ENCODE measurements at places on chromosomes 3 and 15.

- DNase-seq, result peak; percentile 82
Measured at GRCh38 chr3:184338511-184338945, 1.1 kb downstream of the FAM131A start.

GRCh38 chr3:115628075-115628412, 4.7 kb downstream of the GAP43 start:
- no peak for DNase-seq

GRCh38 chr15:44532689-44533088, 4.3 kb upstream of the EIF3J start:
- DNase-seq, result no peak

DNA sequence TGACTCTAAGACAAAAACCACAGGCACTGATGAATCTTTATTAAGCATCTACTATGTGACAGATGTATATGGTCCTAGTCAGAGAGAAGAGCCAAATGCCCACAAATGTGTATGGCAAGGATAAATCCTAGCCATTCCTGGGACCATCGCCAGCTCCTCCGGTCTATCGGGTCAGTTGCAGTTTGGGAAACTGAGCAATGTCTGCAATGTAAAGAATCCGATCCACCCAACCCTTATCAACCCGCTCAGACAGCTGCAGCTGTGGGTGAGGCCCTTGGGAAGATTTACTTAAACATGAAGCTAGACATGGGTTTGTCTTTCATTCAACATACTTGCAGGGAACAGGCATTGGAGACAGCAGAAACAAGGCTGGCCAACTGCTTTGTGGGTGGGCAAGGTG, 40.5 kb upstream of the CDV3 start:
- no peak for DNase-seq

DNA sequence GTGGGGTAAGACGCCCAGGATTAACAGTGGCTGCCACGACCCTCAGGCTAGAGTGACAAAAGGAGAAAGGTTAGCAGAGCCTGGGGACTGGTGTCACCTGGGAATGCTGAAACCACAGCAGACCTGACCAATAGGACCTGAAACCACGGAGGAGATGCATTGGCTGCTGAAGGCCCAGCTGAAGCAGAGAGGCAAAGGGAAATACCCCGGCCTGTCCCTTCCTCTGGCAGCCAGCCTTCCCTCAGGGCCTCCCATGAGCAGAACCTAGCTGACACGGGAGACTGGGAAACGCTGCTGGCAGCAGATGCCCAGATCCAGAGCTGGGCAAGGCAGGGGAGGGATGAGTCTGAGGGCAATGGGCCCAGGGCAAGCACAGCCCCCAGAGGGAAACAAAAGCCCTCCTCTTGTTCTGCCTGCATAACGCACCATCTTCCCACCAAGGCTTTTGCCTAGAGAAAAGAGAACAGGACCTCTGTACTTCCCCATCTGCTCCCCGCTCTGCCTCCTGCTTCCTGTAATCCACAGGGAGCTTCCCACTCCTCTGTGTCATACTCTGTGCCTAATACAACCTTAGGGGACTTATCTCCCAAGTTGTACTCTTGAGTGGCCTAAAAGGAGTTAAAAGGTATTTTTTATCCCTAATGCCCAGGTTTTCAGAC, 216.2 kb downstream of the ABHD5 start:
- no peak for DNase-seq

- DNase-seq, result no peak
Measured at GRCh38 chr15:78338781-78339180, 1.4 kb upstream of the CRABP1 start.

GRCh38 chr3:25403968-25404367, 24.1 kb upstream of the RARB start:
- no peak for DNase-seq

Measured in endothelial cell (in vitro differentiated cells).